Stimulated activated CD4-positive, alpha-beta T cell treated with anti-CD3 and anti-CD28 coated beads, Interleukin-15, amount 100 ng/mL, for 1 hour (primary cell): ENCODE measurements at places on chromosomes 13 and 19.

- no peak for DNase-seq
Measured at GRCh38 chr13:77894743-77895142, 23.9 kb downstream of the EDNRB start.

- no peak for DNase-seq
Measured at GRCh38 chr13:29129616-29130015, 309.5 kb downstream of the MTUS2 start.

GRCh38 chr13:86838411-86839120 is 832.6 kb upstream of the SLITRK5 start:
- DNase-seq: no peak

DNA sequence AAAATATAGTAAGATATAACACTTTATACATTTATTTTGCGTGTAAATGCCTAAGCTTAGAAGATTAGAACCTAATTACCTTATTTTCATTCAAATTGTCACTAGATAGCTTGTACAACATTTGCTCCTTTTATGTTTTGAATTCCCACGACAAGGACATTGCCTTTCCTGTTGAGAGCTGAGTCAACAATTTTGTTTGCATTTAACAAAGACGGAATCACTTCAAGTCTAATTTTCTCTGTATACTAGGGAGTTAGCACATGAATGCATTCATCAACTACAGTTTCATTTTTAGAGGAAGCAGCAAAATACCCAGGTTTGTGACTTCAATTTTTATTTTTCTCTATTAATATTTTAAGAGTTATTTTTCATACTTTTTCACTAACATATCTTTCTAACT is 48.7 kb upstream of the PCCA start:
- no peak for DNase-seq

DNA sequence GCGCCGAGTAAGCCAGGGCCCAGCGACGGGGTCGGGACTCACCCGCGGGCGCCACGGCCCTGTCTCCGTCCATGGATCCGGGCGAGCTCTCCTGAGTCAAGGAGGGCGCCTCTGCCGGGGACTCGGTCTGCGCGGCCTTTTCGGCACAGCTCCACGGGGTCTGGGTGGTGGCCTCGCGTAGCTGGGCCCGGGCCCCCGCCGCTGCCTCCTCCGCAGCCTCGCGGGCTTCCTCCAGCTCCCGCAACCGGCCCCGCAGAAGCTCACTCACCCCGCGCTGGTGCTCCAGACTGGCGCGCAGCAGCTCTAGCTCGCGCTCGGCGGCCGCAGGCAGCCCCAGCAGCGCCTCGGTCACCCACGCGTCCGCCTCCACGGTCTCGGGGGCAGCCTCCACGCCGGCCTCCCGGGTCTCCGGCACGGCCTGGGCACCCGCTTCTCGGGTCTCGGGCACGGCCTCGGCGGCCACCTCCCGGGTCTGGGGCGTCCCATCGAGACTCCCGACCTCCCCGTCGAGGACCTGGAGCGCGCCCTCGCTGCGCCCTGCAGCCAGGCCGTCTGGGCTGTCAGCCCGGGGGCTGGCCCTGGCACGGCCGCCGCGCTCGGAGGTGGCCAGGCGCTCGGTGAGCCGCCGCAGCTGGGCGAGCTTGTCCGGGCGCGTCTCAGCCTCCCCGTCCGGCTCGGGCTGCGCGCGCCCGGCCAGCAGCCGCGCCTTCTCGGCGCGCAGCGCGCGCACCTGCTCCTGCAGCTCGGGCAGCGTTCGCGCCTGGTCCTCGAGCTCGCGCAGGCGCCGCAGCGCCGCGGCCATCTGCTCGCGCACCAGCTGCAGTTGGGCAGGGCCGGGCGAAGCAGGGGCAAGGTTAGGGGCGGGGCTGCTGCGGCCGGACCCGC is 8.4 kb downstream of the KANK3 start:
- DNase-seq: no peak

- DNase-seq: no peak
Measured at GRCh38 chr13:32370805-32371204, 55.5 kb downstream of the BRCA2 start.

DNA sequence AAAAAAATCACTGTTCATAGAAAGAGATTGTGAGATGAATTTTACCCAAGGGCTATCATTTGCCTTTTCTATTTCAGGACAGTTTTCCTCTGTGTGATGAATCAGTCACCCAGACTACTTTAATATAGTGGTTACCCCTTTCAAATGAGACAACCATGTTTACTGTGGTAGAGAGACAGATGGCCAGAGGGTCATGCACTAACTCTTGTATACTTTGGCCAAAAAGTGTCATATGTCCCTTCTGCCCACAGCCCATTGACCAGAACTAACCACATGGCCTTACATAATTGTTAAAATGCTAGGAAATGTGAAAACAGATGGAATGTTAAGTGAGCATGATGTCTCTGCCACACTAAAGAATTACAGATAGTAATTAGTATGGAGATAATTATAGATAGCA is 498.7 kb downstream of the DACH1 start:
- no peak for DNase-seq
